Brain microvascular endothelial cell (primary cell): ENCODE measurements at places on chromosomes 5 and 9.

DNA sequence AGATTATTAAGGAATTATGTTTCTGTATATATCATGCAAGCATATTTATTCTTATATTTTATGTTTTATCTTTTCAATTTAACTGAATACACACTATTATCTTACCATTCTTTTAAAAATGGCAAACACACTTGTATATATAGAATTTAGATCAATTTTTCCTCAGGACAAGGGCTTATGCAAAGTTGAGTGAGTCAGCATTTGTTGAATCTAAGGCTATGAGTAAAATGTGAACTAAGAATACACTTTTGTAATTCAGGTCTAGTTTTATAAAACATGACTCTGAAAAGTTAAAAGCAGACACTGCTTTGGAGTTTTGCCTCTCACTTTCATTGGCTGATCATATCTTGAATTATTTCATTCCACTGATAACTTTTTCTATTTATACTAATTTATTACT is 127.8 kb downstream of the FOCAD start:
- no peak for DNase-seq

DNA sequence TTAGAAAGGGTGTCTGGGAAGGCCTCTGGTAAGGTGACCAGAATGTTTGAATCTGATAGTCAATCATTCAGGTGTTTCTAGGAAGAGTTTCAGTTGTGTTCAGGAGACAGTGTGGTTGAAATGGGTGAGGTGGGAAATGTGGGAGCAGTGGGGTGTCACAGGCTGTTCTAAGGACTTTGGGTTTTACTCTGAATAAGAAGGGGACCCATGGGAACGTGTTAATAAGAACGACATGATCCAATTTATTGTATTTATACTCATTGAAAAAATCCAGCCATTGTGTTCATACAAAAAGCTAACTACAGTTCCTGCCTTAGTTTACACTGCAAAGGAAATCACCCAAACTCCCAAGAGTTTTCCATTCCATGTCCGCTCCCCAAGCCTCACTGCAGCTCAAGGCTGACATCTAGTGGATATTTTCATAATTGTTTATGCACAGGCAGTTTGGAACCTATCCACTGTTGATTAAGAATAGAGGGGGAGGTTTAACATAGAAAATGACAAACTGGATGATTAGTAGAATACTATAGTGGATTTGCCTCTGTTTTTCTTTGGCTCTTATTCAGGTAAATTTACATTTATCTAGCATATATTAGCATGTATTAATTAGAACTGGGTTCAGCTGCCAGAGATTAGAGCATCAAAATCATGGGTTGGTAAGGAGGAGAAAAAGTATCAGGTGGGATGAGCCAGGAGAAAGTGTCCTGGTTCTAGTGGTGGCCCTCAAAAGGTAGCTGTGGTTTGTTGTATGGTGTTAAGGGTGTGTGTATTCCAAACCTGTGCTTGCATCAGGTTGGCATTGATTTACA is 17.7 kb downstream of the CAVIN4 start:
- DNase-seq: peak; percentile 64

- DNase-seq: no peak
These were observed 71.5 kb downstream of the ARHGAP26 start for GRCh38 chr5:142841511-142842265.

DNA sequence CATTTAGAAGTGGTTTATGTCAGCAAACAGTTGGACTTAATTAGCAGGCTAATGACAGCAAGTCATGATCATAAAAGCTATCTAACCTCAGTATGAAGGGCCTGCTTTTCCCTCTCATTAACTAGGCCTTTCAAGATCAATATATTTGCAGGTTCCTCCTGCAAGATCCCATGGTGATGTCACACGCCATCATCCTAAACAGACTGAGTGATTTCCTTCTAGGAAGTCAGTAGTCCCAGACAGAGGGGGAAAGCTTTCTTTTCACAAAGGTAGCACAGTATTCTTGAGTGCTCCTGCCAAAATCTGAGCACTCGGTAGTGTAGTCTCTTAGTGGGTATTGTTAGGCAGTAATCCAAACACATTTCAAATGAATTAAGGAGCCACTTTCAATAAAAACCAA is 52.5 kb downstream of the UIMC1 start:
- no peak for DNase-seq

- DNase-seq: no peak
These were observed 119.4 kb upstream of the ERCC6L2 start for GRCh38 chr9:95756101-95756500.

DNA sequence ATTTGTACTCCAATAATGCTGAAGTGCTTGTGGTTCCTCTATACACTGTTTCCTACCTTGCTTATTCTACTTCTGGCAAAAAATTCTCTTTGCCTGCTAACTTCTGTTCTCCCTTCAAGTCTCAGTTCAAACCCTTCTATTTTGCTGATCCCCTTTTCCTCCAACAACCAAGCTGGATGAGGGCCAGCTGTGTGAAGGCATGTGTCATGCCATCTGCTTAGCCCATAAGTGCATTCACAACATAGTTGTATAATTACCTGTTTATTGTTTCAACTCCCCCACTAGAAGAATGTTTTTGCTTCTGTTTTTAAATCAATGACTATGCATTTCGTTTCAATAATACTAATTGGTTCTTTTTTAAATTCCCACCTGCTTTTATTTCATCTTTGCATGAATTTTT is 1951.4 kb upstream of the WWC1 start:
- DNase-seq: no peak

- no peak for DNase-seq
These were observed 207.5 kb downstream of the MELK start for GRCh38 chr9:36780186-36780585.

DNA sequence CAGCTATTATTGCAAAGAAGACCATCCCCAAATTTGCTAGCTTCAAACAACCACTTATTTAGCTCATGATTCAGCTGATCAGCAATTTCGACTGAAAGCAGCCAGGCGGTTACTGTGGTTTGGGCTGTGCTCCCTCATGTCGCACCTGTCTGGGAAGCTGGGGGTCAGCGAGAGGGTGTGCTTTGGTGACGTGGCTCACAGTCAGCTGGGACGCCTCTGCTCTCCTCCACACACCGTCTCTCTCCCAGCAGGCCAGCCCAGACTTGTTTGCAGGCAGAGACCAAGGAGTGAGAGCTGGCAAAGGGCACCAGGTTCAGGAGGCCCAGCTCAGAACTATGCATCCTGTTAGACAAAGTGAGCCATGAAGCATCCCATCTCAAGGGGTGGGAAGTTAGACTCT is 140.9 kb downstream of the SYK start:
- no peak for DNase-seq
